IPS DF 6.9 (cell line): ENCODE measurements at places on chromosomes 1 and 21.

DNA sequence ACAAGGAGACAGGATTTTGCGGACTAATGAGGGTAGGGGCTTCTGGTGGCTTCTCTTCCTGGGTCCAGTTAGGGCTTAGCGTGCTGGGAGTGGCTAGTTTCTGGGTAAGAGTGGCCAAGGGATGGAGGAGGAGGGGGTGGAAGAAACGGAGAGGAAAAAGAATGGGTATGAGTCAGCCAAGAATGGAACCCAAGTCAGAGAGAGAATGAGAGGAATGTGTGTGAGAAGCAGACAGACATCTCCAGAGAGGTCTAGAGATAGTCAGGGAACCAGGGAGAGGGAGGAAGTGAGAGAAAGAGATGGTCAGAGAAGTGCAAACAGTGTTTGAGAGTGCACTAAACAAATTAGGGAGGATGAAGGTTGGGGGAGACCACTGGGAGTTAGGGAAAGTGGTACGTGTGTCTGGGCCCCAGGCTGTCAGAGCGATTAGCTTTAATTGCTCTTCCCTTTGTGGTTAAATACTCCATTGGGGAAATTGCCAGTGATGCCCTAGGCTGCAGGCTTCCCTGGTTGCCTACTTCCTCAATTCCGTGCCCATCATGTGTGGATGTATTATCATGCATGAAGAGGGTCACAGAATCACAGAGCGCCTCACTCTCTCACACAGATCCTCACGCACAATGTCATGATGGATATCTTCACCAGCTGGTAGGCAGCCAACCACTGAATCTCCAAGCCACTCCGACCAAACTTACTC, 1.4 kb downstream of the PEA15 start:
- DNase-seq: peak; percentile 22

DNA sequence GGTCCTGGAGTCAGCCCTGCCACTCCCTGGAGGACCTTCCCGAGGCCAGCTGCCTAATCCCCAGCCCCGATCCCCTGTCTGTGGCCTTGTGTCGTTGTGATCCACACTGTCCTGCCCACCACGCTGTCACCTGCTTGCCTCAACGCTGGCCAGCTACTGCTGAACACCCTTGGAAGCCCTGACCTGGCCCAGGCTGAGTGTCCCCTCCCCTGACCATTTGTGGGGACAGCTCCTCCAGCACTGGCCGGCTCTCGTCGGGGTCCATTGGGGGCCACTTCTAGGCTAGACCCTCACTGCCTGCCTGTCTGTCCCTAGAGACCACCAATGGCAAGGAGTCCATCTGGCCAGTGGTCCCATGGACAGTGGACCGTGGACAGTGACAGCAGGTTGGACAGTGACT, 12.0 kb upstream of the UMODL1 start:
- no peak for DNase-seq

DNA sequence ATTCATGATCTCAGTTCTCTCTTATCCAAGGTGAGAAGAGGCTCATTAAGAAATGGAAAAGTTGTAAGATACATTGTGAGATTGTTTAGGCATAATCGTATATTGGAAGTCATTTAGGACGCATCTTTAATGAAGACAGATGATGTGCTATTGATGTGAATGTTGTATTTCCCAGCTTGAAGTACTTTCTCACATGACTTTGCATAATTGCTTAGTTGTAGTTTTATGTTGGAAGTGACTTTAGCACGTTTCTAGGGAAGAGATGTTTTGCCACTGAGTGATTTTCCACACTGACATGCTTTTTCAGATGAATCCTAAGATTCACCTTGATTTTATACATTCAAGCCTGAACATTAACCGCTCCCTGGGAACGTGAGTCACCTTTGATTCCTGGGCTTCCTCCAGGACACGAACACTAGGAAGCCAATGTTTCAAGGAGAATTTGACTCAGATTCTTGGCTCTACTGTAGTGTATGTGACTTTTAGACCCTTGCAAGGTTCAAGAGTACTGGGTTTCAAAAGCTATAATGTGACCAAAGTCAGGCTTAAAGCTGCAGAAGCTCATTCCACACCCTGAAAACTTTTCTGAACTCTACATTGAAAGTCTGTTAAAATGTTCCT, 27.9 kb downstream of the ANGEL2 start:
- no peak for DNase-seq

GRCh38 chr1:35660581-35661473, 19.5 kb upstream of the PSMB2 start:
- DNase-seq: peak; percentile 55

GRCh38 chr1:201194046-201194445, 3.4 kb downstream of the IGFN1 start:
- no peak for DNase-seq

DNA sequence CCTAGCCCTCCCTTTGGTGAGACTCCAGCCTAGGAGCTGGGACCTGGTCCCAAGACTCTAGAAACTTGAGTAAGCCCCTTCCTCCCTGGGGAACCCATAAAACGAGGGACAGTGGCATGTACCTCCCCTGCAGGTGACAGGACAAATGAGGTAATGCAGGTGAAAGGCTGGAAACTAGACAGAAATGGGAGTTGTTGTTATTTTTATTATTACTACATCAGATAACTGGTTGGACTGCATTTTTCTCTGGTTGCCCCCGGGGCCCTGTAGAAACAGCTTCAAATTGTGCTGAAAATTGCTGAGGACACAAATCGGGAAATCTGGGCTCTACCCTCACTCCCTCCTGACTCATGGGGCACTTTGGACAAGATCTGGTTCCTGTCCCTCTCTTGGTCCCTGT, 132.3 kb upstream of the WNT4 start:
- no peak for DNase-seq

- DNase-seq: no peak
These were observed 32.1 kb downstream of the CTNNBIP1 start for GRCh38 chr1:9877962-9878361.

GRCh38 chr1:214493126-214493796, 58.1 kb downstream of the PTPN14 start:
- DNase-seq: no peak

DNA sequence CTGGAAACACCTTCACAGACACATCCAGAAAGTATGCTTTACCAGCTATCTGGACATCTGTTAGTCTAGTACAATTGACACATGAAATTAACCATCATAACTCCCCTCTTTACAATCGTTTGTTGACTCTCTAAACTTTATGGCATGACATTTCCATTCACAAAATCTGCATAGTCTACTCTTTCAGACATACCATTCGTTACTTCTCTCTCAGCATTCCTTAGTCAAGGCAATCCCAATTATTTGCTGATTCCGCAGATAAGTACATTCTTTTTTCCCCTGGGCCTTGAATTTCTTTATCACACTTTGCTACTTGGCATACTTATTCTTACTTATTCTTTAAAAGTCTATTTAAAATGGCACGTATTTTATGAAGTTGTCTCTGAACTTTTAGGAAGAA, 15.1 kb upstream of the CRB1 start:
- DNase-seq: no peak

GRCh38 chr1:216531263-216532239, 108.3 kb upstream of the USH2A start:
- DNase-seq: no peak

- no peak for DNase-seq
These were observed 326.8 kb downstream of the HLX start for GRCh38 chr1:221206076-221206475.

GRCh38 chr21:37551331-37551992, 184.9 kb downstream of the DYRK1A start:
- DNase-seq: no peak

DNA sequence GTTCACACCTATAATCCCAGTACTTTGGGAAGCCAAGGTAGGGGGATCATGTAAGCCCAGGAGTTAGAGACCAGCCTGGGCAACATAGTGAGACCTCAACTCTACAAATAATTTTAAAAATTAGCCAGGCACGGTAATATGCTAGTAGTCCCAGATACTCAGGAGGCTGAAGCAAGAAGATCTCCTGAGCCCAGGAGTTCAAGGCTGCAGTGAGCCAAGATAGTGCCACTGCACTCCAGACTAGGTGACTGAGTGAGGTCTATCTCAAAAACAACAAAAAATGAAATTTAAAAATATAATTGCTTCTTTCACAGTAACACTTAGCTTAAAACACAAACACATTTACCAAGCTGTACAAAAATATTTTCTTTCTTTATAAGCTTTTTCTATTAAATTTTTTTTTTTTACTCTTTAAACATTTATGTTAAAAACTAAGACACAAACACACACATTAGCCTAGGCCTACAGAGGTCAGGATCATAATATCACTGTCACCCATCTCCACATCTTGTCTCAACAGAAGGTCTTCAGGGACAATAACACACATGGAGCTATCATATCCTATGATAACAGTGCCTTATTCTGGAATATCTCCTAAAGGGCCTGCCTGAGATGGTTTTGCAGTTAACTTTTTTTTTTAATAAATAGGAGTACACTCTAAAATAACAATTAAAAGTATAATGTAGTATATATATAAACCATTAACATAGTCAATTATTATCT, 43.9 kb downstream of the TESK2 start:
- no peak for DNase-seq

DNA sequence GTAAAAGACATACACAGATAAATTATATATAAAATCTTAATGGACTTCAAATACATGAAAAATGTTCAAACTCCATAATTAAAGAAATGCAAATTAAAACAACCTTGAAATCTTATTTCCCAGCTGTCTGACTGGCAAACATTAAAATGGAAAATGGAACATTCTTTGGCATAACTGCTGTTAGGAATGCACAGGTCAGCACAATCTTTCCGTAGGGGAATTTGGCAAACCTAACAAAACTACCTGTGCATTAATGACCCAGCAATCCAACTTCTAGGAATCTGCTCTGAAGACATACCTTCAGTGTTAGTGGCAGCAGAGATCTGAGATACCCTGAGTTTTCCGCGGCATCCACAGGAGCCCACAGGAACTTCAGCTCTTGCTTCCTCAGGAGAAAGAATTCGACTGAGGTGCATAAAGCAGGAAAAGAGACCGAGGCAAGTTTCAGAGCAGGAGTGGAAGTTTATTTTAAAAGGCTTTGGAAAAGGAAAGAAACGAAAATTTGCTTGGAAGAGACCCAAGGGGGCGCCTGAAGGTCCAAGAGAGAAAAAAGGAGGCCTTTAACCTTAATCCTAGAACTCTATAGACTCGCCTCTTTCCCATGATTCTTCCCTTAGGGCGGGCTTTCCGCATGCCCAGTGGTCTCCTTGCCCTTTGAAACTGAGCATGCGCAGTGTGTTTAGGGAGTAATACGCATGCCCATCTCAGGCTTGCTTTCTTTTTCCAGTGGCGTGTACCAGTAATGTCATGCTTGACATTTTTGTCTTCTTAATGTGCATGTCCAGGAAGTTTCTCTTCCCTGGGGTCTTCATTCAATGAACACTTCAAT, 24.8 kb downstream of the LYPD8 start:
- DNase-seq: no peak
